ENCODE measurements at places on chromosomes 1 and 21.
A peak's percentile ranks its signal among the peaks of the same experiment; 100 is the strongest.

GRCh38 chr21:27292229-27292628 is 325.3 kb upstream of the ADAMTS5 start:
- no peak for DNase-seq

GRCh38 chr1:230185076-230186001 is 118.3 kb downstream of the GALNT2 start:
- no peak for DNase-seq

DNA sequence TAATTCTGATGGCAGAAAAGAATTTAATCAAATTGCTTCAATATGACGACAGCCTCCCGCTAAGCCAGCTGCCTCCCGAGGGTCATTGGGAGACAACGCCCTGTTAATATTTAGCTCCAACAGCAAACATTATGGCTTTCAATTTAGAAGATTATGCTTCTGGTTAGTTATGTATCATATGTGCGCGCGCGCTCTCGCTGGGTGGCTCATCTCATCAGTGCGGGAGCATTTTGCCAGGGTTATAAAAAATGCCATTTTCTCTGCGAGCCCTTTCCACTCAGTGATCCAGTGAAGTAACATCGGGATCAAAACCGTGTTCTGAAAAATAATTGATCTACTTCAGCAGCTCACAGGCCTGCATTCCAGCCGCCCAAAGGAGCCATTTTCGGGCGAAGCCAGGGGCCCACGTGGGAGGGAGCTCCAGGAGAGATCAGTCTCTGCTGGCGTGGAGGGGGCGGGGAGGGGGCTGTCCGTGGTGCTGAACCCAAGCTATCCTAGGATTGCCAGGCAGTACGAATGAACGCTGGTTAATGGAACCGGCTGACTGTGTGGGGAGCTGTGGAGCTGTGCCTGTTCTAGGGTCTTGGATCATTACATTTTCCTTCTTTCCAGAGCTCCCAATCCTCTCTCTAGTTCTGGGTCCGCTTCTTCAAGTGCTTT is 219.1 kb upstream of the ZC3H12A start:
- DNase-seq = peak; percentile 48

DNA sequence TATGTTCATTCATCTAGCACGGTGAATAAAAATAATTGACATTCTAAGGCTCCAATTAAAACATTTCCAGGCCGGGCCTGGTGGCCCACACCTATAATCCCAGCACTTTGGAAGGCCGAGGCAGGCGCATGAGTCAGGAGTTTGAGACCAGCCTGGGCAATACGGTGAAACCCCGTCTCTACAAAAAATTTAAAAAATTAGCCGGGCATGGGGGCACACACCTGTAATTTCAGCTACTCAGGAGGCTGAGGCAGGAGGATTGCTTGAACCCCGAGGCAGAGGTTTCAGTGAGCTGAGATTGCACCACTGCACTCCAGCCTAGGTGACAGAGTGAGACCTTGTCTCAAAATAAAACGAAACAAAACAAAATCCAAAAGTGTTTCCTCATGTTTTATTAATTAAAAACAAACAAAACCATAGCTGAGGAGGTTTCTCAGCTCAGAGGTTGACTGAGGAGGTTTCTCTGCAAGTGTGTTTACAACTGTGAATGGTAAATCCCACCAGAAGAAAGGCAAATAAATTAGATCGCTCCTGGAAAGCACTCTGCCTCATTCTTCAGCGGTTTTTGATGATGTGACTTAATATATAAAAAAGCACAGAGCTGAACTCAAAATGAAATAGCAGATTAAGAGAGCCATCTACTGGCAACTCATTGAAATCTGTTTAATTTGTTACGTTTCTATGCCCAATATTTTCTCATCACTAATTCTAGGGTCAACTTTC is 37.7 kb upstream of the ATG4C start:
- peak; percentile 60 for DNase-seq

- DNase-seq = no peak
These were observed 37.2 kb downstream of the ROR1 start for GRCh38 chr1:63810936-63811469.

GRCh38 chr1:103142461-103142860 is 34.1 kb upstream of the COL11A1 start:
- DNase-seq = no peak

DNA sequence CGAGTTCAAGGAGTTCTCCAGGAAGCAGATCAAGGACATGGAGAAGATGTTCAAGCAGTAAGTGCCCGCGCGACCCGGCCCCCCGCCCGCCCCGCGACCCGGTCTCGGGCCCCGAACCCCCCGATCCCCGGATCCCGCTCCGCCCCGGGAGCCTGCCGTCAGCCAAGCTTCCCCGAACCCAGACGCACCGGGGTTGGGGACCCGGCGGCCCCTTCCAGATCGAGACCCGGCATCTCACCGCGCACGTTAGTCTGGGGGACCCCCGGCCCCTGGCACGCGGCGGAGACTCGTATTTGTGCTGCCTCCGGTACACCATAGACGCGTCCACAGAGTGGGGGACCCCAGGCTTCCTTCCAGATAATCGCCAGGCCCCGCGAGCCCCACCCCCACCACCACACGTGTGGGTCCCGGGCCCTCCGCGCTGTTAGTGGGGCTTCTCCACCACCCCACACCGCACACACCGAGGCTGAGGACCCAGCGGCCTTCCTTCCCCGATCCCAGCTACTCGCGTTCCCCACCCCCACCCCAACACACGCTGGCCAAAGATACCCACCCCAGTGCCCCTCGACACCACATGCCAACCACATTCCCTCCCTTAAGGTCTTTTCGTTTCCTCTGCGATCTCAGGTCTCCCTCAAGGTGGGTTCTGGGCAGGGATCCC is 665 bp downstream of the EFHD2 start:
- no peak for DNase-seq

DNA sequence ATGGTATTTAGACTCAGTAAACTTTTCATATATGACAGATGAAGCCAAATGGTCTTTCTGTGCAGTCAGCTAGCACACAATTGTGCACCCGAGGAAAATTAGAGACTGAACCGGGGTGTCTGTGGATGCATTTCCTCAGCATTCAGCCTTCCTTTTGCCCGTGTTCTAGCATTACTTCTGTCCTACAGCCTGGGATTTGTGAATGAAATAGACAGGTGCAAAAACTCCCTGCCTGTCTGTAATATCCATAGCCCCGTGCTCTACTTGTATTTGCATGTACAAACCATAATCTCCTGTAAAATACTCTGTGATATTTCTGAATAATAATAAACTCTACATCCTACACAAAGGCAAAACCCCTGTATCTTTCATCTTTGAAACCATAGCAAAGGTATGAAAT is 64.8 kb upstream of the LGALS8 start:
- DNase-seq = no peak

DNA sequence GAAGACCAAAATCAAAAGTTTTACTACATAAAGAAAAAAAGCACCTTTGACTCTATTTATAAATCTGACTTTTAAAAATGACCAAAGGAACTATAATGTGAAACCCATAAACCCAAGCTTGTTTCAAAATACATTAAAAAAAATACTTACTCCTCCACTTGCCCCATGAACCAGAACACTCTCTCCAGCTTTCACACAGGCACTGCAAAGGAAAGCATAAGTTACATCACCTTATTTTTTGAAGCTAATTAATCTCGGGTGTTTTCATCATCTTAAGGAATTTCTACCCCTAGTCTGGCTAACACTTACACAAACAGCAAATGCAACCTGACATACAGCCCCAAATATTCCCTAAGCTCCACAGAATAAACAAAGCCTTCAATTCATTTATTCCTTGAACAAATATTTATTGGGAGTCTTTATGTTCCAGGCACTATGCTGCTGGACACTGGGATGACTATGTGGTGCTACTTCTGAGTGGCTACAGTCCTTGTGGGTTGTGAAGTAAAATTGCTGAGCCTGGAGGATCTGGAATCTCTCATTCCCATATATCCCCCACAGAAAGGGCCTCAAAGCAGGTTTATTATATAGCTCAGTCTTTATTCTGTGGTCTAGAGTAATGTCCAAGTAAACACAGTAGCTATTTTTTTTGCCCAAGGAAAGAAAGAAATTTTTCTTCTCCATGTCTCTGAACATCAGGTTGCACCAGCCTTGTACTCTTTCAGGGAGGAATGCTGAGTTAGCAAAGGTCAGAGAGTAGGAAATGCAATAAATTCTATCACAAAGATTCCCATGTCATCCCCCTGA is 18.2 kb downstream of the CRYZ start:
- DNase-seq = no peak

DNA sequence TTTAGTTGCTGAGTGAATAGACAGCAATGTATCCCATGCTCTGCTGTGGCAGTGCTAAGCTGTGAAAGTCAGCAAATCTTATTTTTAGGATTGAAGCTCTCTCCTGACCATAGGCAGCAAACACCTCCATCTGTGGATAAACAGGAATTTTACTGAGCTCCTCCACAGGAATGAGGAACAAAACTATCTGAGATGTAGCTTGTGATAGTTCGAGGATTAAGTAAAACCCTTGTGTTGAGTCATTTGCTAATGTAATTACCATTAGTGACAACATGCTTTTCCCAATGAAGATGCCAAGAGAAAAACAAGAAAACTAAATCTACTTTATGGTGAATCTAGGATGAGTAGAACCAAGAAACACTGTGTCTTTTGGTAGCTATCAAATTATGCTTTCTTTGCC is 122.7 kb downstream of the CLEC20A start:
- DNase-seq = no peak

DNA sequence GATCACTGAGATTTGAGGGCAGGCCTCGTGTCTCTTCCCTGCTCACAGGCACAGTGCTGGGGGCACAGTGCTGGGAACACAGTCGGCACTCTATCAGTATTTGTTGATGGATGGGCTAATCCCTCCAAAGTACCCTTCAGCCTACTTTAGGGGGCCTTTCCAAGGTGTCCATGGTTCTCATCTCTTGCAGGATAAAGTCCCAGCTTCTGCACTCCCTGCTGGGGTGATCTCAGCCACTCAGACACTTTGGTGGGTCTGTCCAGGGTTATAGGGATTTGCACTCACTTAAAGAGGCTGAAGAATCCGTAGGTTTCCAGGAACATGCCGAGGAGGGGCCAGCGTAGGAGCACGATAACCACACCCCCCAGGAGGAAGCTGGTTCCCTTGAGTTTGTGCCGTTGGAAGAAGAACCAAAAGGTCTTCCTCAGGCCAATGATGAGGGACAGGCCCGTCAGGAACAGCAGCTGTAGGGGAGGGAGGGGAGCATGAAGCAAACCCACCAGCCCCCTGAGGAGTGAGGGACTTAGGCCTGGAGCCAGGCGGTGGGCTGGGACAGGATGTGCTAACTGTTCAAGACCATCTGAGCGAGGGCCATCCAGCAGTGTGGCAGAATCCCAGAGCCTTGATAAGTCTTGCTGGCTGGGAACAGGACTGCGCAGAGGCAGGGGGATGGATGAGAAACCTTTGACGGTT is 5.2 kb upstream of the KISS1 start:
- no peak for DNase-seq

All from muscle of back (tissue), 13 donors.